ENCODE measurements at places on chromosomes 1 and 21. TPM values are rescaled to one million over a fixed set of nuclear protein-coding genes. Genes with fewer than 3 reads are reported as not detected.

Gene PLD5
- 3.4 TPM for total RNA-seq

Gene TMPRSS2
- 8.5 TPM for total RNA-seq

DNA sequence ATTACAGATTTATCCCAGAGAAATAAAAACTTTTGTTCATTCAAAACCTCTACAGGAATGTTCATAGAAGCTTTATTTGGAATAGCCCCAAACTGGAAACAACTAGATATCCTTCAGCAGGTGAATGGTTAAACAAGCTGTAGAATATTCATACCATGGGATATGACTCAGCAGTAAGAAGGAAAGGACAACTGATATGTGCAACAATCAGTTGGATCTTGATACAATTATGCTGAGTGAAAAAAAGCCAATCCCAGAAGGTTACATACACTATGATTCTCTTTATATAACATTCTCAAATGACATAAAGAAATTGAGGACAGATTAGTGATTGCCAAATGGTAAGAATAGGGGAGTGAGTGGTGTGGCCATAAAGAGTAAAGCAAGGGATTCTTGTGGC, 376.7 kb downstream of the S1PR1 start:
- no peaks in the 10 kb centered on the region for H3K27me3 ChIP-seq
- no peak for DNase-seq
- H3K4me1 ChIP-seq, result peaks cover 6% of the 10 kb centered on the region
- H3K4me3 ChIP-seq, result no peak overlapping the region
- no peak overlapping the region for H3K27ac ChIP-seq

- H3K27me3 ChIP-seq, result no peaks in the 10 kb centered on the region
- H3K4me1 ChIP-seq, result peaks cover 10% of the 10 kb centered on the region
- DNase-seq, result no peak
Measured at GRCh38 chr1:181352695-181353094, 130.6 kb upstream of the CACNA1E start.

- no peaks in the 10 kb centered on the region for H3K27me3 ChIP-seq
- no peak overlapping the region for H3K4me3 ChIP-seq
- no peaks in the 10 kb centered on the region for H3K4me1 ChIP-seq
- no peak for DNase-seq
Measured at GRCh38 chr1:174637487-174637886, 189.7 kb downstream of the GPR52 start.

DNA sequence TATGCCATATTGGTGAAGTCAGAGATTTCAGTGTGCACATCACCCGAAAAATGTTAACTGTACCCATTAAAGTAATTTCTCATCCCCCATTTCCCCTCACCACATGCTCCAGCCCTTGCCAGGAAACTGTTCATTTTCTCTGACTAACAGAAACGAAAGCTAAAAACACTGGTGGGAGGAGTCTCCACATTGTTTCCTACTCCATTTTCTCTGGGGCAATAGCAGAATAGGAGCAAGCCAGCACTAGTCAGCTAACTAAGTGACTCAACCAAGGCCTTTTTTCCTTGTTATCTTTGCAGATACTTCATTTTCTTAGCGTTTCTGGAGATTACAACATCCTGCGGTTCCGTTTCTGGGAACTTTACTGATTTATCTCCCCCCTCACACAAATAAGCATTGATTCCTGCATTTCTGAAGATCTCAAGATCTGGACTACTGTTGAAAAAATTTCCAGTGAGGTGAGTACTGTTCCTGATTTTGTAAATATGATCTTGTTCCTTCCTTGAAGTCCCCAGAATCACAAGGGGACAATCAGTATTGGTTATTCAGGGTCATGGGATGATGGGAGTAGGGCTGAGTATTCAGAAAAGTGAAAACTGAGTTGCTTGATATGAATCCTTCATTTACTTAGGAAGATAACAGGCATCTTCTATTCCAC, at the start of gene IFI16:
Gene IFI16 (plus strand): TSS at position 204 of the 658 bp plus-strand sequence. CDS start 4,774 bp downstream, outside the sequence.
- H3K27me3 ChIP-seq, result peaks cover 61% of the 10 kb centered on the region
- peaks cover 57% of the 10 kb centered on the region for H3K4me1 ChIP-seq
- no peak for DNase-seq
- no peaks in the 10 kb centered on the region for H3K36me3 ChIP-seq
- H3K27ac ChIP-seq, result no peak within 1 kb of the TSS

GRCh38 chr1:108075055-108075454, 110.1 kb upstream of the VAV3 start:
- no peak for DNase-seq
- H3K27ac ChIP-seq, result no peak overlapping the region
- no peak overlapping the region for H3K4me3 ChIP-seq
- no peaks in the 10 kb centered on the region for H3K36me3 ChIP-seq
- H3K27me3 ChIP-seq, result no peaks in the 10 kb centered on the region

GRCh38 chr1:229260297-229260696, 10.6 kb upstream of the RAB4A start:
- peaks cover 20% of the 10 kb centered on the region for H3K4me1 ChIP-seq
- no peaks in the 10 kb centered on the region for H3K36me3 ChIP-seq
- H3K27ac ChIP-seq, result 0 out of 2 replicates have a peak overlapping the region, but pooled peaks have one; percentile 1
- no peak for DNase-seq
- H3K4me3 ChIP-seq, result no peak overlapping the region
- no peaks in the 10 kb centered on the region for H3K27me3 ChIP-seq

DNA sequence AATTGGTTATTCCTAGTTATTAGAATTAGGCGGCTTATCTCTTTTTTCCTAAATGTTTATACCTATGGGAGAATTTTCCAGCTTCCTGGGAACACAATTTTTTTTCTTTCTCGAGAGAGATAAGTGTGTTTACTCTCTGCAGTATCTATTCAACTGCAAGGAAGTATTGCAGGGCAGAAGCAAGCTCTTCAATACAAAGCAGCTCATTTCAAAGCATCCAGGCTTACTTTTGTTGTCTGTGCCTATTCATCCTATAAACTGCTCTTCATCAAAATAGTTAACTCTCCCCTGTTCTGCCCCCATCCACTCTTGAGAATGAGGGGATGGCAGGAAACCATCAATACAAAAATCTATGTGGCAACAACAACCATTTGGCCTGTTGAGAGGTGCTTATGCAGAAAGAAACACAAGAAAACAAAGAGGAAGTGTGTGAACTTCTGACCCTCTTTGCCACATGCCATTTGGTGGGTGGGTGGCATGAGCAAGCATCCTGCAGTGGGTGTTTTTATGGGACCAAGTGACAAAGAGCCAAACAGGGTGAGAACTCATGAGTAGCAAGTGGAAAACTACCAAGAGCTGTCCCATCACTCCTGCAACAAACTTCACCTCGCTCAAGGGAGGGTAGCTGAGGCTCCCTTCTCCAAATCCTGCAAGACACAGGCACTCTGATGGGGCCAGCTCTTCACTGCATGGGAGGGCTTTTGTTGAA, 50.6 kb upstream of the MRPS6 start:
- no peaks in the 10 kb centered on the region for H3K36me3 ChIP-seq
- peaks cover 17% of the 10 kb centered on the region for H3K4me1 ChIP-seq
- DNase-seq, result no peak

- no peak overlapping the region for H3K27ac ChIP-seq
- DNase-seq, result no peak
- no peak overlapping the region for H3K4me3 ChIP-seq
- H3K4me1 ChIP-seq, result peaks cover 8% of the 10 kb centered on the region
Measured at GRCh38 chr1:228955691-228956090, 220.4 kb downstream of the RHOU start.

DNA sequence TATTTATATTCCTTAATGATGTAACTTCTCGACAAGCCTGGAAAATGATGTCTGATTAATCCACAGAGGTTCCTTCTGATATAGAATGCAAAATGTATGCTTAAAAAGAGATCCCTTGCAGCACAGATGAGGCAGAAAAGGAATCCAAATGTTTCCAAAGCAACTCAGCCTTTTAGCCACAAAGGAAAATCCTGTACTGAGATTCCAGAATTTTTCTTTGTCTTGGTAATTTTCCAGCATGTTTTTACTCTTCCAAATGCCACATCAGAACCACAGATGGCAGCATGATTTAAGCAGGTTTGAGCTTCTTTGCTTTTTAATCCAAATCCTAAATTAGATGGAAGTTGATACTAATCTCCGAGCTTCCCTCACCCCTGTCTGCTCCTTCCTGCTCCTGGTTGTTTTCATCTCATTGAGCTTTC, 176.4 kb upstream of the PALMD start:
- DNase-seq, result no peak
- peaks cover 14% of the 10 kb centered on the region for H3K4me1 ChIP-seq
- H3K27ac ChIP-seq, result no peak overlapping the region
- no peaks in the 10 kb centered on the region for H3K36me3 ChIP-seq
- H3K27me3 ChIP-seq, result no peaks in the 10 kb centered on the region

- peaks cover 22% of the 10 kb centered on the region for H3K36me3 ChIP-seq
- no peaks in the 10 kb centered on the region for H3K27me3 ChIP-seq
- H3K4me3 ChIP-seq, result no peak overlapping the region
- no peak overlapping the region for H3K27ac ChIP-seq
- H3K4me1 ChIP-seq, result peaks cover 32% of the 10 kb centered on the region
Measured at GRCh38 chr1:34850382-34850781, 9.2 kb downstream of the SMIM12 start.

GRCh38 chr1:46345281-46345680, 4.7 kb downstream of the NSUN4 start:
- peaks cover 12% of the 10 kb centered on the region for H3K4me1 ChIP-seq
- H3K4me3 ChIP-seq, result no peak overlapping the region
- DNase-seq, result no peak
- no peaks in the 10 kb centered on the region for H3K27me3 ChIP-seq
- H3K36me3 ChIP-seq, result peaks cover 47% of the 10 kb centered on the region

DNA sequence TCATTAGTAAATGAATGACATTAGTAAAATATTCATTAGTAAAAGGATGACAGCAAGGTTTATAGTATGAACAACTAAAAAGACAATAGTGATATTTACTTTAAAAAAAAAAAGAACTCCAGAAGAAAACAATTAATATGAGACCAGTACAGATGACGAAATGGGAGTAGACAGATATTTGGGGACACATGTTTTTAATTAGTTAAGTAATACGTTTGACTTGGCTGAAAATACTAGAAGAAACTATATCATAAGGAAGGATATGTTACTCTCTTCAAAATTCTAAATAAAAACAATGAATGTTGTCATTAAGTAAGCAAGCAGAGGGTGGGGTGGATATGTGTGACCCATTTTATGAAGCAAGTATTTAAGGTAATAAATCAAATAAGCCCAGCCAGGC, 61.9 kb downstream of the GPATCH2 start:
- H3K27me3 ChIP-seq, result no peaks in the 10 kb centered on the region
- H3K4me3 ChIP-seq, result no peak overlapping the region
- DNase-seq, result no peak

DNA sequence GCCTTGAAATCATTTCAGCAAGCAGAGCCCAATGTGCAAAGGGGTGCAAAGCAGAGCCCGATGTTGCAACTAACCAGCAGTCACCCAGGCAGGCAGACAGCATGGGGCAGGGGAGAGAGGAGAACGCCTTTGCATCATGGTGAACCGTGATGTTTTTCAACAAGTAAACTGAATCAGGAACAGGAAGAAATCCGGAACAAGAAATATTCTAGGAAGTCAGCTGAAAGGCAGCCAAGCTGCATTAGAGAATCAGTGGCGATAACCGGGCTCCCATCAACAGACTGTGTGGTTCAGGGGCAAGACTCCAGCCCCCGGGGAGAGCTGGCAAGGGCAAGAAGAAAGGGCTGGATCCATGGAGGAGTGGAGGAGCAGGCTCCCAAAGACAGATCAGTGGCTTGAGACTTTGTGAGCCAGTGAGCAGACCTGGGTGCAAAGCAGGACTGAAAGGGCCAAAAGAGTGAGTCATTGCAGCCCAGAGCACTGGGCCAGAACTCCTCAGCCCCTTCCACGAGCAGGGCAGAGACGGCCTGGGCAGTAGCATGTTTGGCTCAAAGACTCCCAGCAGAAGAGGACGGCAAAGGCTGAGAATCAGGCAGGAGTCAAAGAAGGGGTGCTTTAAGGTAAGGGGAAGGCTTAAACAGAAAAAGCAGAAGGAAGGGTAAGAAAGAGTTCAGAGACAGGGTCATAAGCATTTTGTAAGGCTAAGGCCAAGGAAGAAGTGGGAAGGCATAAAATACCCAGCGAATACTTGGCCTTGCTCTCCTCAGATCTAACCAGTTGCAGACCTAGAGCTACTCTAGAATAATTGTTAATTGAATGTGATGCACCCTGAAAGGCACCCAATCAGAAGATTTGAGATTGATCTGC, 155.0 kb downstream of the SETD4 start:
- no peaks in the 10 kb centered on the region for H3K27me3 ChIP-seq
- peaks cover 14% of the 10 kb centered on the region for H3K4me1 ChIP-seq
- no peaks in the 10 kb centered on the region for H3K36me3 ChIP-seq
- H3K27ac ChIP-seq, result no peak overlapping the region

DNA sequence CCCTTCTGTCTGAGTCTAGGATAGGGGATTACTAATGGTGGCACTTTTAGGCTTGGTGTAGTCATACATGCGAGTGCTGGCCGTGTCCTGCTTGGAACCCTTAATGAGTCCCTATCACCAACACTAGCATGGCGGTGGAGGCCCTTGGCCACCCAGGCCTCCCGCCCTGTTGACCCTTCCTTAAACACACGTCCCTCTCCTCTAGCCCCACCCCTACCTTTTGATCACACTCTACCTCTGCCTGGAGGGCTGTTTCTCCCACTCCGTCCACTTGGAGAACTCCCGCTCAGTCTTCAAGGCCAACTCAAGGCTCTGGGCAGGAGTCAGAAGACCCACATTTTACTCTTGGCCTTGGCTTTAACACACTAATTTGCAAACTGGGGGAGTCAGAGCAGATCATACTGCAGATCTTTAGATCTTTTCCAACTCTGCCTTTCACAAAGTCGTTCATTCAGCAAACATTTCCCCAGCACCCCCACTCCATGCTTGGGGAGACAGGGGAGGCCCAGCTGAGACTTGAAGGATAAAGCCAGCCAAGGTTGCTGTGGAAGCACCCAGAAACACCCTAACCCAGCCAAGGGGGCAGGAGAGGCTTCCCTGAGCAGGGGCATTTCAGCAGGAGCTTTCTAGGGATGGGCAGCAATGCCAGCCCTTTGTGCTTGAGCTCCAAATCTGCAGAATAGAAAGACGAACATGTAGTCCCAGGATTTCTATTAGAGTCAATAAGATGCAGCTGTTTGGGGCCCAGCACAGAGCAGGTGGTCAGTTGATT, 1.9 kb downstream of the PODN start:
- peak; percentile 6 for DNase-seq
- peaks cover 66% of the 10 kb centered on the region for H3K27me3 ChIP-seq
- 0 out of 2 replicates have a peak, but pooled peaks cover 5% of the 10 kb centered on the region for H3K4me1 ChIP-seq
- peak overlapping the region; percentile 72 for H3K4me3 ChIP-seq
- no peak overlapping the region for H3K27ac ChIP-seq

DNA sequence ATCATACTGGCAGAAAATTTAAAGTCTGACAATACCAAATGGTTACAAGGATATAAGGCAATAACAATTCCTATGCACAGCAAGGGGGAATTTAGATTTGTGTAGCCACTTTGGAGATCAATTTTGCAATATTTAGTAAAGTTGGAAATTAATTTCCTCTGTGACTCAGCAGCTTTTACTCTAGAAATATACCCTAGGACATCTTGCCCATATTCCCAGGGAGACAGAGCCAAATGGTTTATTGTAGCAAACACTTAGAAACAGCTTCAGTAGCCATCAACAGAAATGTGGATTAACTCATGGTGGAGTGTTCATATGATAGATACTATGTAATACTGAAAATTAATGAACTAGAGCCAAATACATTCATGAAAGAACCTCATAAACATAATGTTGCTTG, 104.6 kb downstream of the BACH1 start:
- H3K27ac ChIP-seq, result no peak overlapping the region
- H3K4me3 ChIP-seq, result no peak overlapping the region
- DNase-seq, result no peak
- peaks cover 50% of the 10 kb centered on the region for H3K36me3 ChIP-seq
- H3K4me1 ChIP-seq, result peaks cover 16% of the 10 kb centered on the region

All from WTC11 (cell line).